ENCODE measurements at places on chromosomes 12 and 14. TPM values are rescaled to one million over a fixed set of nuclear protein-coding genes. Genes with fewer than 3 reads are reported as not detected.

Gene DIO2
- total RNA-seq: 4.8 TPM

- no peak for DNase-seq
Observed at GRCh38 chr12:4768341-4768740, 48.1 kb downstream of the GALNT8 start.

Gene BEGAIN
- 4.2 TPM for total RNA-seq

- DNase-seq: peak; percentile 32
Observed at GRCh38 chr14:104603711-104604401, 716 bp downstream of the TMEM179 start.

Gene GPR132
- 1.5 TPM for total RNA-seq
